ENCODE measurements at places on chromosomes 6 and 20. TPM values are rescaled to one million over a fixed set of nuclear protein-coding genes. Genes with fewer than 3 reads are reported as not detected.

DNA sequence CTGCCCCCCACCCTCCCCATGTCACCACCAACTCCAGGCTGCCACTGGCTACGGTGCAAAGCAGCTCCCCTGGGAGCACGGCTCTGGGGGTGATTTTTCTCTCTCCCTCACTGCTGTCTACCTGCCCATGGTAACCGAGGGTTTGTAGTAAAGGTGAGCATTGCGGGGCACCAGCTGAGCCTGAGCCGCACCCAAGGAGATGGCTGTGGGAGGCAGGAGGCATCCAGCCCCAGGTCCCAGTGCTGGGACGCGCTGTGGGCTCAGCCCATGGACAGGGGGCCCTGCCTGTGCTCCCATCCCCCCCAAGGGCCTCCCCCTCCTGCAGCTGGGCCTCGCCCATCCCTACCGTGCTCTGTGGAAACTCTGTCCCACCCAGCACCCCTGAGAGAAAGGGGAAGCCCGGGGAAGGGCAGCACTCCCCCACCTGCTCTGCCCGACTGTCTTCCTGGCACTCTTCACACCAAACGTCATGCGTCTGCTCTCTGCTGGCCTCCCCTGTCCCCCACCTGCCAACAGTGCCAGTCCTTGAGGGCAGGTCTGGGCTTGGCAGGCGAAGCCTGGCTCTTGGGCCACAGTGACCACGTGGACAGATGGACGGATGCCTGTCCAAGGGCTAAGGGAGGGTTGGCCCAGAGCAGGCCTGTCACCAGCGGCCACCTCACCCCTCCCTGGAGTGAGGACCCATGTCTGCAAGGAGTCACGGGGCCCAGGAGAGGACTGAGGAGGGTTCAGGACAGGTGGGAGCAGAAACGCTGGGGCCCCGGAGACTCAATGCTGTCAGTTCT, 3.8 kb upstream of the CHRNA4 start:
- no peak for DNase-seq

- DNase-seq = no peak
Measured at GRCh38 chr6:156587751-156588301, 189.4 kb upstream of the ARID1B start.

- DNase-seq = no peak
Measured at GRCh38 chr20:24016607-24017457, 28.3 kb upstream of the GGTLC1 start.

DNA sequence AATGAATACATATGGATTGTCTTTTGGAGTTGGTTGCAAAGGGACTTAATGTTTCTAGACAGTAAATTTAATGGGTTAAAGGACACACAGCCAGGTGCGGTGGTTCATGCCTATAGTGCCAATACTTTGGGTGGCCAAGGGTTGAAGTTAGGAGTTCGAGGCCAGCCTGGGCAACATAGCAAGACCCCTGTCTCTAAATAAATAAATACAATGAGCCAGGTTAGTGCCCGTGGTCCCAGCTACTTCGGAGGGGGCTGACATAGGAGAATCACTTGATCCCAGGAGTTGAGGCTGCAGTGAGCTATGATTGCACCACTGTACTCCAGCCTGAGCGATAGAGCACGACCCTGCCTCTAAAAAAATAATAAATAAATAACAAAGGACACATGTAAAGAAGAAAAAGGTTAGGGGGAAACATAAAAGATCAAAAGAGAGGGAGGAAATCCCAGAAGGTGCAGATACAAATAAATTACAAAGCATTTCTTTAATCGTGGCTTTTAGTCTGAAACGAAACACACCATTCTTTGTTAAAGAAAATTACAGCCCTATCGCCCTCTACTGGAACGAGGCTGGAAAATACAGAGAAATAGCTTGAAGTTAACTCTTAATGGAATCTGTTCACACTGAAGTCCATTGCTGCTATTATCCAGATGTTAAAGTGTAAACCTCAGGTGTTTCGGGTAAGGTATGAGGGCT, 42.6 kb upstream of the SCML4 start:
- no peak for DNase-seq

GRCh38 chr20:47795214-47795907, 10.1 kb upstream of the SULF2 start:
- no peak for DNase-seq

DNA sequence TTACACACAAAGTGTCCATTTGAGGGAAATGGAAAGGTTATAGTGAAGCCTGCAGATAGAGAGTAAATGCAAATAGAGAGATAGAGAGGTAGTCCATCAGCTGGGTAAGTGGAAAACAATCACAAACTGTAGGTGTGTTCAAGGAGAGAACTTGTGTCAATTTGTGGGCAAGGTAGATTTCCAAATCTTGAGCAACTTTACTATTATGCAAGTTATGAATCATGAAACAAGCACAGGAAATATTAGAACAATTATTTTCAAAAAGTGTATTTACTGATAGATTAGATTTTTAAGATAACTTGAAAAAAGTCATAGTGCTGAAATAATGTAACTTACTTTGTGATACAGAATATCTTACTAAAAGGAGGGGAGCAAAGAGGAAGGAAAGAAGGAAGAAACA, 792.9 kb downstream of the EYS start:
- no peak for DNase-seq

- DNase-seq = no peak
Measured at GRCh38 chr20:1718604-1719384, 61.2 kb upstream of the SIRPG start.

GRCh38 chr6:30212865-30213666, at the start of gene TRIM26:
TRIM26 (minus strand) TSS chr6:30213406; CDS start chr6:30199103, 14,303 bp downstream.
- peak; percentile 97 for DNase-seq

The C6orf141 gene
- 7.6 TPM for total RNA-seq

The FNDC11 gene
- total RNA-seq = not detected

The NOTCH4 gene
- 4.1 TPM for total RNA-seq

Data from left colon (tissue), 2 donors.